ENCODE measurements at places on chromosomes 11 and 22. TPM values are rescaled to one million over a fixed set of nuclear protein-coding genes. Genes with fewer than 3 reads are reported as not detected.

RTN4RL2 gene
- 47.3 TPM for polyA plus RNA-seq

GRCh38 chr22:46072110-46072881 lies 78.0 kb upstream of the PPARA start:
- DNase-seq: no peak

KCNK7 gene
- 1.8 TPM for polyA plus RNA-seq

GRCh38 chr22:48704335-48704734 lies 1123.3 kb downstream of the BRD1 start:
- no peak for DNase-seq

DNA sequence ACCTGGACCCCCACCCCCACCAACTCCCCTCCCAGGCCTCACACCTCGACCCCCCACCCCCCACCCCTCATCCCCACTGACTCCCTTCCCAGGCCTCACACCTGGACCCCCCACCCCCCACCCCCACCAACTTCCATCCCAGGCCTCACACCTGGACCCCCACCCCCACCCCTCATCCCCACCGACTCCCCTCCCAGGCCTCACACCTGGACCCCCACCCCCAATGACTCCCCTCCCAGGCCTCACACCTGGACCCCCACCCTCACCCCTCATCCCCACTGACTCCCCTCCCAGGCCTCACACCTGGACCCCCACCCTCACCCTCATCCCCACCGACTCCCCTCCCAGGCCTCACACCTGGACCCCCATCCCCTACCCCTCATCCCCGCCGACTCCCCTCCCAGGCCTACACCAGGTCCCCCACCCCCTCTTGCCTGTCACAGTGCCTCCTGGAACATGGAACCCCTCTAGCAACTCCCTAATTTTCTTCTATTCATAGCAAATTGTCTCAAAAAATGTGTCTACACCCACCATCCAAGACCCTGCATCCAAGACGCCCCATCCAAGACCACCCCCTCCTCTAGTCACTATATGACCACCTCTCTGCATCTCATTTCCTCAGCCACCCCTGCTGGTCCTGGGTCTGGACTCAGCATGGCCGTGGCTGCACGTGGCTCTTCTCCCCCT lies 36.9 kb upstream of the BRSK2 start:
- no peak for DNase-seq

DNA sequence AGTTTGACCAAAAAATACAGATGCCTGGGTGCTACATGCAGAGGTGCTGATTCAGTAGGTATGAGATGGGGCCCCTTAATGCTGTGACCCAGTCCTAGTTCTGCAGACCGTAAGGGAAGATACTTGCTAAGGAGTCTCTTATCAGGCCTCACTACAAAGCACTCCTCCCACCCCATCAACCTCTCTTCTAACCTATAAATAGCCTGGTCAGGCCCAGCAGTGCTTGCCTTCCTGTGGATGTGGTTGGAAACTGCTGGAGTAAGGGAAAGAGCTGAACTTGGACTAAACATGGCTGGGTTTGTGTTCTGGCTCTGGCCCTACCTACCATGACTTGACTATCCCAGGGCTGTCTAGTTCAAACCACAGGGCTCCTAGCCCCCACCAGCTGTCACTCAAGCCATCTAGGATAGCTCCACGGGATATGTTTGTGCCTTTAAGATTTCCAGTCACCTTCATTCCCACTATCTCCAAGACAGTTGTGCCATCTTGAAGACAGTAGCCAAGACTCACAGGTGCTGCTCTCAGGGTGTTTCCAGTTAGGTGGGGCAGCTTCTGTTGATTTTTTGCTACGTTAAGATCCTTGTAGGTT lies 9.5 kb upstream of the DKK3 start:
- no peak for DNase-seq

COX8A gene
- polyA plus RNA-seq: 261 TPM

DNA sequence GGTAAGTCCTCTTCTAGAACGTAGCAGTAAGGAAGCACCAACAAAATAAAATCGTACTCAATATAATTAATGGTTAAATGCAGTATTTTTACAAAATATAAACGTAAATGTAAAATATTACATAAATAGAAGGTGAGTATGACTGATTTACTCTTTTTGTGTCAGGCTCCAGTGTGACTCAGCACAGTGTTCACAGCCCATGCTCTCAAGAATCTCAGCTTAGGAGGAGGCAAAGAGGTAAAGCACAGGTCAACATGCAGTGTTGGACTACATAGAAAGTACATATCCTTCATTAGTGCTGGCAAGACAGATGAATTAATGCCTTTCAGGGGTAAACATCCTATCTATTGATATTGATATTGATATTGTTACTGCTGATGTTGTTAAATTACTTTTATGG lies 2050.6 kb upstream of the RAG2 start:
- no peak for DNase-seq

GRCh38 chr11:72642043-72642883 lies 32.0 kb downstream of the PDE2A start:
- peak; percentile 31 for DNase-seq

LIN7C gene
- 11.2 TPM for polyA plus RNA-seq

PDGFD gene
- polyA plus RNA-seq: 19.1 TPM

DNA sequence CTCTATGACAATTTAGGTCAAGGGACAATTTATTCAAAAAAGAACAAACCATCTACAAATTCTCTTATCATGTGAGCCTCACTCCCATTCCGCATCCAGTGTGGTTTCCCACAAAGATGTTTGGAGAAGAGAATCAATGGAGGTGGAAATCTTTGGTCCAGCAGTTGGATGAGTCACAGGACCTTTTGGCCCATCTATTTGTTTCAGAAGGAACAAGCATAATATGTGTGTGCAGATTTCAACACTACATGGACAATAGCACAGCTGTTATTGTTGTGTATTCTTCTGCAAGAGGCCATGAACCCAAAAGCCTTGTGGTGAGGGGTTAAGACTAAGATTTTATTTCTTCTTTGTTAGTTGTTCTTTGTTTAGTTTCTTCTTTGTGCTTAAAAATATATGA lies 61.6 kb downstream of the OR10A6 start:
- DNase-seq: no peak

- no peak for DNase-seq
Measured at GRCh38 chr11:102950622-102951081, 4.9 kb downstream of the MMP13 start.

DNA sequence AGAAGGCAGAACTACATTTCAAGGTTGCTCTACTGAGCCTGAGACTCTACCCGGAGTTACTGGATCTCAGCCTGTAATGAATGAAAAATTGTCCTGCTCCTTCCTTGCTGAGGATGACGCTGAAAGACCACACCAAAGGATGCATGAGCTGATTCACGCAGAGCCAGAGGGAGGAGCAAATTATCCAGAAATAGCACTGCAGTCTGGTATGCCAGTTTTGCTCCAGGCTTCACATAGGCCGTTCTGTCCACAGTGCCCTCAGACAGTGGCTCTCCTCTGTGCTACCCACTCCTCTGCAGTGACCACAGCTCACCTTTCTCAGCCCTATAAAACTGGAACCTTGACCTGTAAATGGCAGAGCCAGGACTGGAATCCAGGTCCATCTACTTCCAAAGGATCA lies 79.3 kb upstream of the GALNT18 start:
- DNase-seq: no peak

KRTAP5-8 gene
- not detected for polyA plus RNA-seq

SPON1 gene
- 29.3 TPM for polyA plus RNA-seq

DNA sequence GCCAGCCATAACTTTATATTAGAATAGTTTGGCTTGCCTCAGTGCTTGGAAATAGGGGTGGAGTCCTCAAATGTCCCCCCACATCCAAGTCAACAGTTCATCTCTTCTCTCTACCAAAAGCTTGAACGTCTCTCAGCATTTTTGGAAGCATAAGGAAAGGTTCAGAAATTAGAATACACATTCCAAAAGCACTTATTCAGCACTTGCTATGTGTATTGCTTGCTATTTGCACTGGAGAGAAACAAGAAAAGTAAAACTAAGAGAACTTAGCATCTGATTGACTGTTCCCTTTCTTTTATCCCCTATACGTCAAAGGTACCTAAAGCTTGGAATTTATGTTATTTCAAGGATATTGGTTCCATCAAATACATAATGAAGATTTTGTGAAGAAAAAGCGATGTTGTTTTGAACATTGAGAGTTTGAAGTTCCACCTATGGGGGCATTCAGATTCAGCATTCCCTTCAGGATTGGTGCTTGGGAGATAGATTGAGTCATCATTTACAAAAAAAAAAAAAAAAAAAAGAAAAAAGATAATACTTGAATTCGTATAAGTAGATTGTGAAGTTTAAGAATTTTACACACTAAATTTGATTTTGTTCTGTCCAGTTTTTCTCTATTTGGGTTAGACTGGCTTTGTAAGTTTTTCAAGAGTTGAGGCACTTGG lies 1.3 kb downstream of the TBRG1 start:
- DNase-seq: no peak

- DNase-seq: no peak
Measured at GRCh38 chr11:16759857-16760508, 21.5 kb downstream of the C11orf58 start.

HBG1 gene
- polyA plus RNA-seq: 7.3 TPM

DNA sequence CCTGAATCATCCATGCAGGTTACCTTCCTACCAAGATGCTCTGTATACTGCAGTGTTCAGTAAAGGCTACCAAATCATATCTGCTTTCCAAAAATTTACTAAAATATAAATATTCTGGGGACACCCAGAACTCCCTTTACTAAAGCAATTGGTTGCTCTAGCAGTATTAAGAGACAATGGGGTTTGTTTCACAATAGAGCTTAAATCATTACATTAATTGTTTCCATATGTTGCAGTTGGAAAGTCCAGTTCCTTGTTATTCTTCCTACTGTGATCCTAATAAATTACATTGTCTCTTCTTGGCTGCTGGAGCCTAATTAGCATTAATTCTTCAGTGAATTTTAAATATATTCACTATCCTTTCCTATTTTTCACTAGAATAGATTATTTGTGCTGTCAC lies 316.0 kb upstream of the MTNR1B start:
- DNase-seq: peak; percentile 20

YPEL4 gene
- polyA plus RNA-seq: 1.9 TPM

- no peak for DNase-seq
Measured at GRCh38 chr11:27524155-27524554, 17.6 kb upstream of the LIN7C start.

DNA sequence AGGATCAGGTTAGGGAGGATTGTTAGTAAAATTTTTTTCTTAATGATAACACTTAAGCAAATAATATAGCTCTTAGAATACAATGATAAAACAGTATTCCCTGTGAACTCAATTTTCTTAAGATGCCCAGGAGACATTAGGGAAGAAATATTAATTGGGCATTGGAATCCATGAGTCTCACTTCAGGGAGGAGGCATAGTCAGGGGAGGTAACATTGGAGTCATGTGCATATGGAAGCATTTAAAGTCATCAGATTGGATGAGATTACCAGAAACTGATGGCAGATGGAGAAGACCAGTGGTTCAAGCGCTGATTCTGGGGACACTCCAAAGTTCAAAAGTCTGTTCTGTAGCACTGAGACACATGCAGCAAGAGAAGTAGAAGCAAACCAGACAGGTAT lies at the start of gene OR9G1:
OR9G1 (plus strand) TSS at position 301 of the 400 bp plus-strand sequence. CDS start 1,293 bp downstream, outside the sequence.
- no peak for DNase-seq

DNA sequence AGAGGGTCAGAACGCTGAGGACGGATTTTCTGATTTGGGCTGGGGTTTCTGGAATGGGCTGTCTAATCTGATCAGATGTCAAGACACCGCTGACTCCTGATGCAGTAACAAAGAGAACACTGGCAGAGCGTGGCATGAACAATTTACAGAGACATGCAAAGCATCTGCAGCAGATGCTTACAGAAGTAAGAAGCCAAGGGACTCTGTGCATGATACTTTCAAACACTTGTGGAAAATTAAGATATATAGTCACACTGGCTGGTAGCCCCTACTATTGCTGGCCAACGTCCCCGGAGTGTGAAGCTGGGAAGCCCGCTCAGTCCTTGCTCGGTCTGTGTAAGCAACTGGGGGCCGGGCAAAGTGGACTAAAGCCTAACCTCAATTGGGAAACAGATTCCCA lies 903.7 kb downstream of the BRD1 start:
- no peak for DNase-seq

- DNase-seq: no peak
Measured at GRCh38 chr11:63014408-63015055, 1.1 kb downstream of the SLC22A8 start.

DNA sequence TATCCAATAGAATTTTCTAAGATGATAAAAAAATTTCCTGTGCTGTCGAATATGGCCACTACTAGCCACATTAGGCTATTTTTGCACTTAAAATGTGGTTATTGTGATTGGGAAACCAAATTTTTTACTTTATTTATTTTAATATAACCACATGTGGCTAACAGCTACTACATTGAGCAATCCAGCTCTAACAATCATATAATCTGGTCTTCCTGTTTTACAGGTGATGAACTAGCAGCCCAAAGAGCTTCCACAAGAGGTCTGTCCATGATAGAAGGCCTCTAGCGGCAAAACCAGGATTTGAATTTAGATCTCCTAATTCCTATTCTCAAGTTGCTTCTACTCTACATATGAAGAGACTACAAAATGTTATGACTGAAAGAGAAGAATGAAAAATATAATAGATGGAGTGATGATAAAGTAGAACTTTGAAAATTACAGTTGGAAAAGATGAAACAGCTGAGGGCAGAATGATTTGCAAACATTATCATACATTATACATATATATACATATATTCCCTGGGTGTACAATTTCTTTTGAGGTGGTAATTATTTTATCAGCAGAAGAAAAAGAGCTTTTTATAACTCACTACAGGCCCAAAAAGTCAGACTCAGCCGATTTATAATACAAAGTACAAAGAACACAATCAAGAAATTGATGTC lies 363.5 kb upstream of the PITPNB start:
- no peak for DNase-seq

ARHGEF17 gene
- polyA plus RNA-seq: 60.3 TPM

RFPL1 gene
- not detected for polyA plus RNA-seq

DNA sequence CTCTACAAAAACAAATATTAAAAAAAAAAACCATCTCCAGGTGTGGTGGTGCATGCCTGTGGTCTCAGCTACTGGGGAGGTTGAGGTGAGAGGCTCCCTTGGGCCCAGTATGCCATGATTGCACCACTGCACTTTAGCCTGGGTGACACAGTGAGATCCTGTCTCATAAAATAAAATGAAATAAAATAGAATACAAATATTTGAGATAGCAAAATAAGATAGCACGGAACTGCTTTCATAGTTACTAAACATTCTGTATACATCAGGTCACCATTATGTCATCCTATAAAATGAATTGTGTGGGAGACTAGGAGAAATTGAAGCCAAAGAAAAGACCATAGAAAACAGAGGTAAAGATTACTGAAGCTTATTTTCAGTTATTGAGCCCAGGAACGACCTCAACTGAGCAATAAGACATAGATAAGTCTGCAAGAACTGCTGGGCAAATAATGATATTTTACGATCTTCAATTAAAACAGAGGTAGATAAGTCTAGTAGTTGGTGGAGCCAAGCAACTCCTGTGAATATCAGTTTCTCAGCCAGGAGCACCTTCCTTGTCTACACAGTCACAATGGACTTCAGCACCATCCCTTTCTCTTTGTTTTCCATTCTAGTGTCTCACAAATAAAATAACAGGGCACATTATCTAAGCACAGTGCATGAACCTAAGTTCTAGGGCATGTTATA lies 9.9 kb downstream of the OR5M11 start:
- no peak for DNase-seq

DNA sequence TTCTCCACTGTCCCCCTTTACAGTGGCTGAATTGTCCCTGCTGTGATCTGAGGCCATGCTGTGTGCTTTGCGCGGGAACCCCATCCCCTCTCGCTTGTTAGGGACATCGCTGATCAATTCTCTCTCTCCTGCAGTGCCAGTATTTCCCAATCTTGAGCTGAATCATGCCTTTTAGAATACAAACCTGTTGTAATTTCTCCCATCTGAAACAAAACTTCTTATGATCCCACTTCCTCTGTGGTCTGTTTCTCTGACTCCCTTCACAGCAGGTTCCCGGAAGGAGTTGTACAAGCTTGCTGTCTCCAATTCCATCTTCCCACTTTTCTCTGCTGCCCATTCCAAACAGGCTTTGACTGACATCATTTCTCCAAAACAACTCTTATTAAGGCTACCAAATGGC lies 16.8 kb downstream of the ADAMTS15 start:
- no peak for DNase-seq

Measured in hindlimb muscle (tissue), 1 donor.